Calu3 (cell line): ENCODE measurements at places on chromosomes 13 and 19.

- DNase-seq = peak; percentile 73
Measured at GRCh38 chr13:24053519-24054251, 106.8 kb upstream of the SPATA13 start.

DNA sequence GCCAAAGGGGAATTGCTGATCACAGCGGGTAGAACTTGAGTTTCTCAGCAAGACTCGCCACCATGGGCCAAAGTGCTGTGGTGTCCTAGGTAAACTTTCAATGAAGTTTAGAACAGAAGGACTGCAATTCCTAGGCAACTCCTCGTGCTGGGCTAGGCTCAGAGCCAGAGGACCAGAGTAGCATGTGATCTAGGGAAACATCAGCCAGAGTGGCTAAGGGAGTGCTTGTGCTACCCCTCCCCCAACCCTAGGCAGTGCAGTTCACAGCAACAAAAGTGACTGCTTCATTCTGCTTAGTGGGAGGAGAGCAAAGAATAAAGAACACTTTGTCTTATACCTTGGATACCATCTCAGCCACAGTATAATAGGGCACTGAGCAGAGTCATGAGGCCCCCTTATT is 1658.6 kb upstream of the MIR17HG start:
- DNase-seq = no peak

DNA sequence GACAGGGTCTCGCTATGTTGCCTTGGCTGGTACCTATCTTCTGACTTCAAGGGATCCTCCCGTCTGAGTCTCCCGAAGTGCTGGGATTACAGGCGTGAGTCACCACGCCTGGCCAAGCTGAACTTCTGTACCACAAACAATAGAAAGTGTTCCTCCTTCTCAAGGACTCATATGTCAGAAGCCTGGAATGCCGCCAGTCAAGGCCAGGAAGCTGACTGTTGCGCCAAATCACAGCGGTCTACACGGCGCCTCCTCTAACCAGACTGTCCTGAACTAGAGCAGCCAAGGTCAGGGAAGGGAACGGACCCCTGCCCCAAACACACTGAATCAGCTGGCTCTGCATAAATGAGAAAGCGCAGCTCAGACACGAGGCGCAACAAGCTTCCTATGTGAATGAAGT is 14.6 kb downstream of the RAB20 start:
- peak; percentile 60 for DNase-seq

GRCh38 chr13:71169180-71169579 is 697.8 kb downstream of the DACH1 start:
- DNase-seq = no peak

GRCh38 chr13:66359393-66359792 is 870.7 kb downstream of the PCDH9 start:
- no peak for DNase-seq

- DNase-seq = no peak
Measured at GRCh38 chr13:91308299-91308698, 39.2 kb upstream of the MIR17HG start.

- DNase-seq = no peak
Measured at GRCh38 chr13:100234524-100235136, 145.7 kb downstream of the PCCA start.

- no peak for DNase-seq
Measured at GRCh38 chr19:30153326-30154210, 211.5 kb downstream of the URI1 start.

DNA sequence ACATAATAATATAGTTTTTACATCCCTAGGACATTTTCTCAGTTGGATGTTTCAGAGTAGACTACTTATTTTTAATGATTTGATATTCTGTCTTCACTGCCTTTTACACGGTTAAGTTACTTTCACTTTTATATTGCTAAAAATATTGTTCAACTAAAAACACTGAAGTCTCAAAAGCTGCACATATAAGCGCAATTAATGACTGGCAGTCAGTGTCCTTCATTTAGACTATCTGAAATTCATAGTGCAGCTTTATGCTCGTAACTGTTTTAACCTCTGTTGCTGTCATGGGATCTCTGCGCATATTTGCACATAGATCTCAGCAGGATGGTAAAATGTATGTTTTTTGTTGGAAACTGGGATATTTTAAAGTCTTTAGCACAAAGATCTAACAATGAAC is 864.3 kb downstream of the SLITRK6 start:
- no peak for DNase-seq

DNA sequence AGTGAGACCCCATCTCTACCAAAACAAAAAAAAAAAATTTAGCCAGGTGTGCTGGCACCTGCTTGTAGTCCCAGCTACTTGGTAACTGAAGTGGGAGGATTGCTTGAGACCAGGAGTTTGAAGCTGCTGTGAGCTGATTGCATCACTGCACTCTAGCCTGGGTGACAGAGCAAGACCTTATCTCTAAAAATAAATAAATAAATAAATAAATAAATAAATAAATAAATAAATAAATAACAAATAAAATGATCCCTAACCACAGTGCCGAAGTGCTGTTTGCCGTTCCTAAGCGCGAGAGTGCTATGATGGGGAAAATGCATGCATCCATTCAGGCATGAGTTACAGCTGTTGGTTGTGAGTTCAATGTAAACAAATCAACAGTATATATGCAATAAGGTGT is 27.2 kb downstream of the WDR88 start:
- DNase-seq = no peak

- DNase-seq = no peak
Measured at GRCh38 chr13:56561327-56561726, 579.4 kb upstream of the PRR20A start.

DNA sequence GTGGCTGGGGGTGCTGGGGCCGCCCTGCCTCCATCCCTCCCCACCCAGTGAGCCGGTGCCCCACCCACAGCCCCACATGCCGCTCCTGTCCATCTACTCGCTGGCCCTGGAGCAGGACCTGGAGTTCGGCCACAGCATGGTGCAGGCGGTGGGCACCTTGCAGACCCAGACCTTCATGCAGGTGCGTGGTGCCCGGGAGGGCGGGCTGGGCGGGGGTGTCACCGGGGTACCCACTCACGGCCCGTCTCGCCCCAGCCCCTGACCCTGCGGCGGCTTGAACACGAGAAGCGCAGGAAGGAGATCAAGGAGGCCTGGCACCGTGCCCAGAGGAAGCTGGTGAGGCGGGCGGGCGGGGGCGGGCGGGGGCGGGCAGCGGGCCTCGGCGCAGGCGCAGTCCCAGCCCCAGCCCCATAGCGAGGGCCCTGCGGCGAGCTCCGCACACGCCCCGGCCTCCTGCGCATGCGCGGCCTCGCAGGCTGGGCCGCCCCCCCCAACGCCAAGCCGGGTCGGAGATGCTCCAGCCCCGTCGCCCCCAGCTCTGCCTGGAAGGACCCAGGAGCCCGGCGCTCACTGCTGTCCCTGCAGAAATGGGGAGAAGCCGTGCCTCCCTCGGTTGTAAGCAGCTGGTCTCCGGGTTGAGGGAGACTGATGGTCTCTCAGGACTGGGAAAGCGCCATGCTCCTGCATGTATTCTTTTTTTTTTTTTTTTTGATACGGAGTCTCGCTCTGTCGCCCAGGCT is 7.7 kb downstream of the ARHGAP45 start:
- DNase-seq = peak; percentile 84

- no peak for DNase-seq
Measured at GRCh38 chr13:26406791-26407190, 150.7 kb upstream of the WASF3 start.

DNA sequence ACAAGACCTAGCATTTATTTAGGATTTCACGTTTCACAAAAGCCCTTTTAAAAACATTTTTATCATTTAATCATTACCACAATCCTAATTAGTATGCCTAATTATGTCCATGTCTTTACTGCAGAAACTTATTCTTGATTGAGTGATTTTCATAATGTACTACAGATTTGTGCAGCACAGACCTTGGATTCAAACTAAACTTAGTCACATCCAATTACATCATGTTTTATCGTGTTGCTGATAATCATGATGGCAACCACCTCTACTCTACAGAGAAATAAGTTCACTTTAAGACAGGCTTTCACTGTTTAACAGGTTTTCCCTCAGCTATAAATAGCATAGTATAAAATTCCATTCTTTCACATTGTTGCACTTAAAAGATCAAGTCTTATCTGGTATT is 240.9 kb upstream of the RFC3 start:
- DNase-seq = no peak

GRCh38 chr19:1566392-1567115 is 1.6 kb downstream of the MEX3D start:
- peak; percentile 71 for DNase-seq

- no peak for DNase-seq
Measured at GRCh38 chr13:90723381-90723780, 624.1 kb upstream of the MIR17HG start.

GRCh38 chr13:47474839-47475238 is 526.2 kb downstream of the SUCLA2 start:
- DNase-seq = no peak

DNA sequence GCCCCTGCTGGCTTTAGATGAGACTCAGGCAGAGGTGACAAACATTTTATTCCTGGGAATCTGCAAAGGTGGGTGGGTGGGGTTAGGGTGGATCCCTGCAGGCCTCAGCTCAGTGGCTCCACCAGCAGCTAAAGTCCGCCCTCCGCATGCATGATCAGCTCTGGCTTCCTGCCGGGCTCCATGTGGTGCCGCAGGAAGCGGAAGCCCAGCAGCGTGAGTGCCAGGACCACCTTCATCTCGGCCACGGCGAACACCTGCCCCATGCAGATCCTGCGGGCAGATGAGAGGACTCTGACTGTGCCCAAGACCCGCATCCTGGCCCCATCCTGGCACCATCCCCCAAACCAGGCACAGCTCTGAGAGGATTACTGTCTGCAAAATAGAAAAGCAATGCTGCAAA is 26.3 kb downstream of the CYP4F2 start:
- DNase-seq = no peak

- no peak for DNase-seq
Measured at GRCh38 chr13:26590951-26591350, 33.5 kb downstream of the WASF3 start.

GRCh38 chr19:18611327-18612050 is 1.2 kb upstream of the TMEM59L start:
- DNase-seq = no peak

DNA sequence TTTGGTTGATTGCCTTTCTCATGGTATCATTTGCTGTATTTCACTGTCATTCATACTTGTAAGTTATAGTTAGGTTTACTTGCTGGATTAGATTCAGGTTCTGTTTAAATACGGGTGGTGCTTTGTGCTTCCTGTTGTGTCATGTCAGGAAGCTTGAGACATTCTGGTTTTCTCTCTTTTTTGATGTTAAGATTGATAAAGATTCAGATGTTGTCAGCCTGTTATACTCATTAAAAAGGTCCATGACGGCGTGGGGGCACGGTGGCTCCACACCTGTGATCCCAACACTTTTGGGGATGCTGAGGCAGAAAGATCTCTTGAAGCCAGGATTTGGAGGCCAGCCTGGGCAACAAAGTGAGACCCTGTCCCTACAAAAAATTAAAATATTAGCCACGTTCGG is 45.7 kb downstream of the NAA16 start:
- DNase-seq = no peak

DNA sequence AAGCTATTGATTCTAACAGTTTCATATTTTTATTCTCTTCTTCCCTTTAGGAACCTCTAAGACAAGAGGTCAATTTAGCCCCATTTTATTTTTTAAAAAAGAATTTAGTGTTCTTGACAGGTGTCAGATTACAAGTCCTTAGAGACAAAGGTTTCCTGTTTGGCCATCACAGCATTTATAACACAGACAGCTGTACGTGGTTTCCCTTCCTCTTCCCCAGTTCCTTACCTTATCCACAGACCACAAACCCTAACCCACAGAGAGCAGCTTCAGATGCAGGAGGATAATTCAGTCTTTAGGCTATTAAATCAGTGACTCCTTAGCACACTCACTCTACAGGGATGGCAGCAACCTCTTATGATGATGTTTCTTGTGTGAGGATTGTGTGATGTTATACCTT is 1210.1 kb downstream of the DIAPH3 start:
- DNase-seq = no peak

- DNase-seq = peak; percentile 94
Measured at GRCh38 chr19:47227352-47228167, 3.4 kb downstream of the BBC3 start.

- no peak for DNase-seq
Measured at GRCh38 chr19:7612282-7613274, 16.8 kb downstream of the XAB2 start.

- DNase-seq = no peak
Measured at GRCh38 chr13:111347438-111347837, 27.0 kb downstream of the TEX29 start.

GRCh38 chr19:41298348-41298964 is 11.5 kb upstream of the CCDC97 start:
- peak; percentile 33 for DNase-seq

GRCh38 chr19:45539459-45539858 is 32.2 kb downstream of the VASP start:
- no peak for DNase-seq

- peak; percentile 31 for DNase-seq
Measured at GRCh38 chr13:24270639-24271141, 38.7 kb upstream of the C1QTNF9 start.

DNA sequence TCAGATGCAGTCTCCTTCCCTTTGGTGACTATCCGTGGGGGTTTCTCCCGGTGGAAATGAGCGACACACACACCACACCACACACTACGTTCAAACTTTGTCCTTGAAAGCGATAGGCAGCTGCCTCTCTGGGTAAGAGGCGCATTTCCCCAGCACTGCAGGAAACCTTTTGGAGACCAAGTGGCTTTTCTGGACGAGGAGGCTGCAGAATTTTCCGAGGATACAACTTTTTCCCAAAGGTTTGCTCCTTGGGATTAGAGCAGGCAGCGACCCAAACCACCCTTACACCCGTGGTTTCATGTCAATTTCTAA is 38.2 kb upstream of the FLT1 start:
- no peak for DNase-seq
